Motor neuron (in vitro differentiated cells): ENCODE measurements at places on chromosomes 5 and 9.

DNA sequence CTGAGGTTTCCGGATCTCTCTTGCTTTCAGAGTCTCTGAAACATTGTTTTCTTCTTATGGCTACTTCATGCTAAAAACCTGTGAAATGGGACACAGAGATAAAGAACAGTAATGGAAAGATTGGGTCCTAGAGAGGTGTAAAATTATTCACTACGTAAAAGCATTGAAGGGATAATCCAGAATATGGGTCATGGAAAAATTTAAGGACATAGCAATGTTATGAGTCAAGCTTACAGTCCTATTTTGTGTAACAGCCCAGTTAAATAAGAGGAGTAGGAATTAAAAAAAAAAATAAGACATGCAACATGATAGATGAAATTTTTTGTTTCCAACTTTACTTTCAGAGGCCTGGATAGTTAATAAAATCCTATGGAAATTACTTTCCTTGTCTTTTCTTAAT lies 61.9 kb upstream of the ELL2 start:
- ATAC-seq = no peak

DNA sequence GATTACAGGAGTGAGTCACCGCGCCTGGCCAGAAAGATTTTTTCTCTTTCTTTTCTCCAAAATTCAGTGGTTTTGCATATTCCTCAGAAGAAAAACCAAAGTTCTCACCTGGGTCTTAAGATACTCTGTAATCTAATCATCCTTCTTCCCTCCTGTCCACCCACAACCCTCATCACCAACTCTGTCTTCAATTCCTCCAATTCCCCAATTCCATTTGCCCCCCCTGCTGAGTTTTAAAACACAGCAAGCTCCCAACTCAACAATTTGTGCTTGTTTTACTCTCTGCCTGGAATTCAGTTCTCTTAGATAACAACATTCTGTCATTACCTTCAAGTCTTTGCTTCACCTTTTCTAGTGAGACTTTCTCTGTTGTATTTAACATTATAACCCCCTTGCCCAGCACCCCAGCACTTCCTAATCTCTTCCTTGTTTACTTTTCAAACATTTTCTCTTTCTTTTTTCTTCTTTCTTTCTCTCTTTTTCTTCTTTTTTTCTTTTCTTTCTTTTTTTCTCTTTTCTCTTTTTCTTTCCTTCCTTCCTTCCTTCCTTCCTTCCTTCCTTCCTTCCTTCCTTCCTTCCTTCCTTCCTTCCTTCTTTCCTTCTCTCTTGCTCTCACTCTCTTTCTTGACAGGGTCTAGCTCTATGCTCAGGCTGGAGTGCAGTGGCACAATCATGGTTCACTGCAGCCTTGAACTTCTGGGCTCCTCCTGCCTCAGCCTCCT lies 7.8 kb downstream of the TEX48 start:
- ATAC-seq = no peak

- no peak for ATAC-seq
Measured at GRCh38 chr5:73938938-73939320, 312.9 kb downstream of the ARHGEF28 start.

DNA sequence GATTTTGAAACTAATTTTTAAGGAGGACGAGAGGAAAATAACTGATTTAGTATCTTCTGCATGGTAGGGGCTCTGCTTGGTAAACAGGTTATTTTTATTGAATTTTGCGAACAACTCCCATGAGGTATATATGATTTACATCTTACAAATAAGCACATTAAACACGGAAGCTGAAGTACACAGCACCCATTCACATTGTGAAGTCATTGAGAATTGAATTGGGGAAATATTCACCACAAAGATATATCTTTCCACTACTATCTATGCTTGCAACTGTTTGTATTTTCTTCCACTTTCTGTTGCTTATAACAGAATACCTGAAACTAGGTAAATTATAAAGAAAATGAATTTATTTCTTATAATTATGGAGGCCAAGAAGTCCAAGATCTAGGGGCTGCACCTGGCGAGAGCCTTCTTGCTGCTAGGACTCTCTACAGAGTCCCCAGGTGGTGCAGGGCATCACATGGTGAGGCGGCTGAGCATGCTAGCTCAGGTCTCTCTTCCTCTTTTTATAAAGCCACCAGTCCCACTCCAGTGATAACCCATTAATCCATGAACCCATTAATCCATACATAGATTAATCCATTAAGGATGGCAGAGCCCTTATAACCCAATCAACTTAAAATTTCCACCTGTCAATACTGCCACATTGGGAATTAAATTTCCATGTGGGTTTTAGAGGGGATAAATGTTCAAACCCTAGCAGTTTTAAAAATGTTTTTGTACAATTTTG lies 79.0 kb upstream of the ZNF608 start:
- ATAC-seq = no peak

DNA sequence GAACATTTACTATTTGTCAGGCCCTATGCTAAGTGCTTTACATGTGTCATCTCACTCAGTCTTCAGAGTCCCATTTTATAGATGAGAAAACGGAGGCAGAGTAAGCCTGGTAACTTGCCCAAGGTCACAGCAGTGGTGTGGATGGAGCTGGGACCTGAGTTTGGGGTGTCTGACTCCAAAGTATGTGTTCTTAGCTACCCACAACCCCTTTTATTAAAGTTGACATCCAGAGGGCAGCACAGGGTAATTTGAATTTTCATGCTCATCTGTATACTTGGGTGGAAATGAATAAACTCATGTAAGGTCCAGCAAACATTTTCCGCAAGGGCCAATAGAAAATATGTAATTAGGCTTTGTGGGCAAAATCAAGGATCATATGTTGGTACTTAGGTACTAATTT lies 93.4 kb upstream of the SLC25A48 start:
- no peak for ATAC-seq

- ATAC-seq = no peak
Measured at GRCh38 chr5:164617290-164617689, 1111.9 kb downstream of the MAT2B start.

DNA sequence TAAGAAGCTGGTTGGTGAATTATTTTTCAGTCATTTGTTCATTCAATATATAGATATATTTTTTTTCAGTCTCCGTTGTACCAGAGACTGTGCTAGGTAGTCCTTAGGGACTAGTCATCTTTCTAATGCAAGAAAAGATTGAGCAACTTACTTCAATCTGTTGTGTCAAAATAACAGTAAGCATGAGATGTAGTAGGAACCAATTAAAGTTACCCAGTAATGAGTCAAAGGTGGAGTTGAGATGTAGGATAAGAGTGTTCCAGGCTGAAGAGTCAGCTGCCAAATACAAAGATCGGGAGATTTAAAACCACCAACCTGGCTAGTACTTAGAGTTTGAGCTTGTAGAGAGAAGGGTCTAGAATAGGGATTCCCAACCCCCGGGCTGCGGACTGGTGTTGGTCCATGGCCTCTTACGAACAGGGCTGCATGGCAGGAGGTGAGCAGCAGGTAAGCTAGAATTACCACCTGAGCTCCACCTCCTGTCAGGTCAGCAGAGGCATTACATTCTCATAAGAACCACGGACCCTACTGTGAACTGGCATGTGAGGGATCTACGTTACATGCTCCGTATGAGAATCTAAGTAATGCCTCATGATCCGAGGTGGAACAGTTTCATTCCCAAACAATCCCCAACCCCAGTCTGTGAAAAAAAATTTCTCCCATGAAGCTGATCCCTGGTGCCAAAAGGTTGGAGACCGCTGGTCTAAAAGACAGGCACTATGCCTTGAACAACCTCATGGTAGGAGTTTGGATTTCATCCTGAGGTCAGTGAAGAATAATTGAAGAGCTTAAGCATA lies 1241.5 kb upstream of the WWC1 start:
- ATAC-seq = no peak

DNA sequence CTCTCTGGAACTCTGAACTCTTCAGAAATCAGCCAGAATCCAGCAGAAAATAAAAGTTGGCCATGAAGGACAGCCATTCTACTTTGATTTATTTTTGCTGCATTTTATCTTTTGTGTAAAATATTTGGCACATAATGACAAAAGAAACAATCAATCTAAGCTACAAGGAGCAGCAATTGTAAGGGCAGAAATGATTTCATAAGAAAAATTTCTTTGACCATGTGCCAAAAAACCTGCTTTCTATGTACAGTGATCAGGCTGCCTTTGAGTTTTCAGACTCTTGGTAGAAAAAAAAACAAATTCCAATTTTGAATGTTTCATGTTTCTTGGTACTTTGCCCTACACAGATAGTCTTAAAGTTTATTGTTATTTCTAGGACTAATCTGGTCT lies 69.8 kb upstream of the SLC1A3 start:
- no peak for ATAC-seq

DNA sequence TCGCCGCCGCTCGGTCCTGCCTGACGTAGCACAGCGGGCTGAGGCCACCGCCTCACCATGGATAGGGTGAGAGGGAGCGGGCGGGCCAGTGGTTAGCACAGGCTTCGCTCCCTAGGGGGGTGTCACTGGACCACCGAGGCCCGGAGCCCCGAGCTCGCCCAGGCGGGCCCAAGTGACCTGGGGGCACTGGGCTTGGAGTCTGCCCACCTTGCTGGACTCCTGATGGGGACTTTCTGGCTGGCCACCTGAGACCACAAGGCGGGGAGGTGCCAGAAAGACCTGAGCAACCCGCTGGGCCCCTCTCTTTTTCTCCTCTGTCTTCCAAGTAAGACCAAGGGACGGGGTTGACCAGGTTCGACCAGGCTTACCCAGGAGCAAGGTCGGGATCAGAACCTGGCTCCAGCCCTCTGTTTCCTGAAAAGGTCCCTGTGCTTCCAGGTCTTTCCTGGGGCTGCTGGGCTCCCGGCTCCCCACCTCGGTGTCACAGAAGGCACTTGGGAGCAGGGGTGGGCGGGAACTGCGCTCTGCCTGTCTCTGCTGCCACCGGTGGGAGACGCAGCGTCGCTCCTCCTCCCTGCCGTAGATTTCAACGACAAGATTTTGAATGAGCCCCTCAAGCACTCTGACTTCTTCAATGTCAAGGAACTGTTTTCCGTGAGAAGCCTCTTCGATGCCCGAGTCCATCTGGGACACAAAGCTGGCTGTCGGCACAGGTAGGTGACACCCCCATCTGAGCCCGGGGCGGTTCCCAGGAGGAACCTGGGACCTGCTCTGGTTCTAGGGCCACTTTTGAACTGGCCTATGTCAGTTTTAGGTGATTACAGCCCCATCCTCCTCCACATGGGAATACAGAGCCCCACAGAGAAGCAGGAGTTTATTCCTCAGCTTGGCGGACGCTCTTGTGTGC lies 1.0 kb downstream of the MRPS2 start:
- ATAC-seq = no peak

GRCh38 chr5:11268891-11269290 lies 507.9 kb upstream of the DAP start:
- no peak for ATAC-seq

DNA sequence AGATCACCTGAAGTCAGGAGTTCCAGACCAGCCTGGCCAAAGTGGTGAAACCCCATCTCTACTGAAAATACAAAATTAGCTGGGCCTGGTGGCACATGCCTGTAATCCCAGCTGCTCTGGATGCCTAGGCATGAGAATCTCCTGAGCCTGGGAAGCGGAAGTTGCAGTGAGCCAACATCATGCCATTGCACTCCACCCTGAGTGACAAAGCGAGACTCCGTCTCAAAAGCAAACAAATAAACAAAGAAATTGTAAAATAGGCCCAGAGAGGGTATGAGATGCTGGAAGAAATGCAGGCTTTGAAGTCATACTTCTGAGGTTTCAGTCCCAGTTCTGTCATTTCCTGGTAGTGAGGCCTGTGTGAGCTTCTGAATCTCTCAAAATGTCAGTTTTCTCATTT lies 5.3 kb upstream of the ARHGEF37 start:
- ATAC-seq = no peak

DNA sequence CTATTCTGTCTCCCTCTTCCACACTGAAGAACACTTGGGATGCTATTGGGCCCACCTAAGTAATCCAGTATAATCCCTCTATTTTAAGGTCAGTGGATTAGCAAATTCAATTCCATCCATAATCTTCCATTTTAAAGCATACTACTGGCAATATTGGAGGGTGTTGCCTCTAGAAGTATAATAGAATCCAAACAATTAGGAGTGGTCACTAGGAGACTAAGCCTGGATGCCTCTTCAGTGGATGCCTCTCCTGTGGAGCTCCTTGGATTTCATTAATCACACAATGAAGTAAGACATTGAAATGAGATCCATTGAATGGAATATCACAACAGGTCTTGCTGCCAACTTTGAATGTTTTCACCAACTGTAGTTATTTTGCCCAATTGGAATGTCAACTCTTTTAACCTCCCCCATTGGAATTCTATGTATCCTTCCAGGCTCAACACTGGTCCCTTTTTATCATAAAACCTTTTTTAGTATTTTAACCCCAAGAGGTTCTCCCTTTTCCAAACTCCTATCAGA lies 311.6 kb downstream of the PLK2 start:
- ATAC-seq = peak; percentile 68
